ENCODE measurements at places on chromosomes 13 and 19.

DNA sequence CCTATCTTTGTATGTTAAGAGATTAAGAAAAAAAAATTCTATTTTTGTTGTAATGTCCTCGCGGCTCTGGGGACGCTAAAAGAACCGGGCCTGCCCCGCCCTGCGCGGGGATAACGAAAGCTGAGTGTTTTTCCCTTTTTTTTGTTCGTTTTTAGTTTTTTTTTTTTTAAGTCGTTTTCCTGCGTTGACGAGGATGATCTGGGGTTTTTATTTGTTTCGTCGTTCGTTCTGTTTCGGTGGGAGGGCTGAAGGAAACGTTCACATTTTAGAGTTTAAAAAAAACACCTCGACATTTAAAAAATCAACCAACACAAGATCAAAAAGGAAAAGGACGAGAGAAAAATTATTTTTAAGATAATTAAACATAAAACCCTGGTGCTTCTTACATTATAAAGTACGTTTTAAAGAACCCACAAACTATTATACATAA is 5.6 kb downstream of the LYL1 start:
- peaks cover 42% of the 10 kb centered on the region for H3K4me1 ChIP-seq
- H3K27ac ChIP-seq: no peak overlapping the region
- DNase-seq: no peak
- no peaks in the 10 kb centered on the region for H3K27me3 ChIP-seq

GRCh38 chr13:98890186-98890585 is 87.7 kb downstream of the DOCK9 start:
- peaks cover 3% of the 10 kb centered on the region for H3K36me3 ChIP-seq
- H3K27ac ChIP-seq: no peak overlapping the region
- no peak overlapping the region for H3K4me3 ChIP-seq

GRCh38 chr13:34833562-34834182 is 108.4 kb upstream of the NBEA start:
- DNase-seq: no peak
- no peak overlapping the region for H3K27ac ChIP-seq
- H3K4me1 ChIP-seq: no peaks in the 10 kb centered on the region
- no peaks in the 10 kb centered on the region for H3K36me3 ChIP-seq

DNA sequence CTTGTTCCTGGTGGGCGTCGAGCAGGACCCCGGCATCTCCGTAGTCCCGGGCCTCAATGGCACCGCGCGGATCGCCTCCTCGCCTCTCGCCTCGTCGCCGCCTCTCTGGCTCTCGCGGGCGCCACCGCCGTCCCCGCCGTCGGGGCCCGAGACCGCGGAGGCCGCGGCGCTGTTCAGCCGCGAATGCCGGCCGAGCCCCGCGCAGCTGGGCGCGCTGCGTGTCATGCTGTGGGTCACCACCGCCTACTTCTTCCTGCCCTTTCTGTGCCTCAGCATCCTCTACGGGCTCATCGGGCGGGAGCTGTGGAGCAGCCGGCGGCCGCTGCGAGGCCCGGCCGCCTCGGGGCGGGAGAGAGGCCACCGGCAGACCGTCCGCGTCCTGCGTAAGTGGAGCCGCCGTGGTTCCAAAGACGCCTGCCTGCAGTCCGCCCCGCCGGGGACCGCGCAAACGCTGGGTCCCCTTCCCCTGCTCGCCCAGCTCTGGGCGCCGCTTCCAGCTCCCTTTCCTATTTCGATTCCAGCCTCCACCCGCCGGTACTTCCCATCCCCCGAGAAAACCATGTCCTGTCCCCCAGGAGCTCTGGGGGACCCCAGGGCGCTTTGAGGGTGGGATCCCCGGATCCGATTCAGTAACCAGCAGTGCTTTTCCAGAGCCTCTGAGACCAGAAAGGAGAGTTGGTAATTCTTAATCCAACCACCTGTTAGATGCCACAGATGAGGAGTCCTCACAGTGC is 885 bp downstream of the MLNR start:
- no peak overlapping the region for H3K27ac ChIP-seq
- H3K4me1 ChIP-seq: no peaks in the 10 kb centered on the region
- peaks cover 7% of the 10 kb centered on the region for H3K27me3 ChIP-seq
- no peak for DNase-seq

DNA sequence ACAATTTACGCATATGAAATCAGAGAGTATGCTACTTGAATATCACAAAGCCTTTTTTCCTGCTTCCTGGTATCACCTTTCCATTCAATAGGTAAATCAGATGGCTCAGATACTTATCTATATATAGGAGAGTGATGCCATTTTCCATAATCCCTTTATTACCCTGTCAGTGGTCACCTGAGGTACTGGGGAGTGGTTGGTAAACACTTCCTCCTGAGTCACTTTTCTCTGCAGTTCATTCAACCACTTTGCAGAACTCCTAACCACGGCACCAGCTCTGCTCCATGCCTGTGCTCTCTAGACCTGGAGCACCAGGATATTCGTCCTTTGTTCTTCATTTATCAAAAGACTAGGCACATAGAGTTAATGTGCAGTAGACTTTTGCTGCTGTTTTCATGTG is 748.5 kb upstream of the KLHL1 start:
- H3K36me3 ChIP-seq: no peaks in the 10 kb centered on the region
- DNase-seq: no peak
- no peak overlapping the region for H3K4me3 ChIP-seq
- no peaks in the 10 kb centered on the region for H3K27me3 ChIP-seq
- no peaks in the 10 kb centered on the region for H3K4me1 ChIP-seq

- H3K36me3 ChIP-seq: peaks cover 37% of the 10 kb centered on the region
- H3K4me3 ChIP-seq: peak overlapping the region; percentile 81
- DNase-seq: no peak
- H3K27ac ChIP-seq: peak overlapping the region; percentile 82
- peaks cover 2% of the 10 kb centered on the region for H3K4me1 ChIP-seq
- no peaks in the 10 kb centered on the region for H3K27me3 ChIP-seq
Observed at GRCh38 chr19:49592486-49593232, 1.7 kb downstream of the PRR12 start.

DNA sequence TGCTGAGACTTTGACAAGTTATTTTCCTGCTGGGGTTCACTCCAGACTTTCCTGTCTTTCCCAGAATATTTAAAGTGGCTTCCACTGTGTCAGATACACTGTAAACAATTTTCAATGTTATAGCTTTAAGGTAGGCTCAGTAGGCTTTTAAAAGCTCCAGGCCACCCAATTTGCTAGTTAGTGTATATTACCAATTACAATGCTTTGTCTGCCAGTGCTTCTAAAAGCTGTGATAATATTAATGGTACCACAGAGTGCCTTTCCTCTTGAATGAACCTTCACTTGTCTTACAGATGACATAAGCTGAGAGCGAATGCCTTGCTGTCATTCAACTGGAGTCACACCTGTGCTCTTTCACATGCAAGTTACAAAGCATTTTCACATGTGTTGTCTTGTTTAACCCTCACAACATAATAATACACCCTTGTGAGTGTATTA is 239.7 kb upstream of the HTR2A start:
- no peak overlapping the region for H3K4me3 ChIP-seq
- DNase-seq: no peak
- no peaks in the 10 kb centered on the region for H3K36me3 ChIP-seq
- H3K4me1 ChIP-seq: no peaks in the 10 kb centered on the region
- no peak overlapping the region for H3K27ac ChIP-seq

GRCh38 chr13:100803091-100803490 is 128.5 kb upstream of the TMTC4 start:
- H3K27me3 ChIP-seq: no peaks in the 10 kb centered on the region
- no peak overlapping the region for H3K27ac ChIP-seq
- no peaks in the 10 kb centered on the region for H3K36me3 ChIP-seq
- no peaks in the 10 kb centered on the region for H3K4me1 ChIP-seq
- DNase-seq: no peak

DNA sequence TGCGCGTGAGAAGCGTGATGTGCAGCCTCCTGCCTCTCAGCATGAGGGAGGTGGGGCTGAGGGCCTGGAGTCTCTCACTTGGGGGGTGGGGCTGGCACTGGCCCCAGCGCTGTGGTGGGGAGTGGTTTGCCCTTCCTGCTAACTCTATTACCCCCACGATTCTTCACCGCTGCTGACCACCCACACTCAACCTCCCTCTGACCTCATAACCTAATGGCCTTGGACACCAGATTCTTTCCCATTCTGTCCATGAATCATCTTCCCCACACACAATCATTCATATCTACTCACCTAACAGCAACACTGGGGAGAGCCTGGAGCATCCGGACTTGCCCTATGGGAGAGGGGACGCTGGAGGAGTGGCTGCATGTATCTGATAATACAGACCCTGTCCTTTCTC is 8.7 kb downstream of the CD177 start:
- no peaks in the 10 kb centered on the region for H3K4me1 ChIP-seq
- H3K4me3 ChIP-seq: no peak overlapping the region
- H3K27me3 ChIP-seq: no peaks in the 10 kb centered on the region
- no peak overlapping the region for H3K27ac ChIP-seq

- no peak overlapping the region for H3K4me3 ChIP-seq
- no peak overlapping the region for H3K27ac ChIP-seq
- H3K27me3 ChIP-seq: no peaks in the 10 kb centered on the region
- DNase-seq: peak; percentile 27
Observed at GRCh38 chr13:51913421-51914136, 51.8 kb downstream of the CCDC70 start.

DNA sequence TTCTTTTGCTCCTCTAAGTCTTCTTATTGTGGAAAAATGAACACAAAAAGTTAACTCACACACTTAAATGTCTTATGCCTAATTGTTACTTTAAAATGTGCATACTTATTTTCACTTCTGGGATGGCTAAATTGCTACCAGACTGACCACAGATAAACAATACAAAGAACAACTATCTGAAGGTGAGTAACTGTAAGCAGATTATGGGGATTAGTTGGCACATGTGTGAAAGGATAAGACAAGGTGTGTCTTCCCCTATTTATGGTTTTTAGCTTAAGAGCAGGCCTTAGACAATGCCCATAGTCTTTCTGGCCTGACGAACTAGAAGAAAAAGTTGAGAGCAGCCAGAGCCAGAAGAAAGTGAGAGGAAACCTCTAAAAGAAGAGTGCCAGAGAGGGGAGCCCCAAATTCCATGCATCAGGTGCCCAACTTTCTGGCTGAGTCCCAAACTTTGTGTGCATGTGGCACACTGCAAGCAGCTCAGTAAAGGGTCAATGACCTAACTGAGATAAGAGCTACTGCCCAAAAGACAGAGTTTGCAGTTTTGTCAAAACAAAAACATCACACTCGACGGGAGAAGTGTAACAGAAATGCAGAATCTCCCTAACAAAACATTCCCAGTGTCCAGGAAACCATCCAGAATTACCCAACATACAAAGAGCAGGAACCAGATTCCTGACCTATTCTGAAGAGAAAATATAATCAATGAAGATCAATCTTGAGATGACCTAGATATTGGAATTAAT is 375.4 kb downstream of the KCNRG start:
- no peaks in the 10 kb centered on the region for H3K27me3 ChIP-seq
- H3K4me3 ChIP-seq: no peak overlapping the region
- no peak overlapping the region for H3K27ac ChIP-seq
- no peaks in the 10 kb centered on the region for H3K4me1 ChIP-seq

DNA sequence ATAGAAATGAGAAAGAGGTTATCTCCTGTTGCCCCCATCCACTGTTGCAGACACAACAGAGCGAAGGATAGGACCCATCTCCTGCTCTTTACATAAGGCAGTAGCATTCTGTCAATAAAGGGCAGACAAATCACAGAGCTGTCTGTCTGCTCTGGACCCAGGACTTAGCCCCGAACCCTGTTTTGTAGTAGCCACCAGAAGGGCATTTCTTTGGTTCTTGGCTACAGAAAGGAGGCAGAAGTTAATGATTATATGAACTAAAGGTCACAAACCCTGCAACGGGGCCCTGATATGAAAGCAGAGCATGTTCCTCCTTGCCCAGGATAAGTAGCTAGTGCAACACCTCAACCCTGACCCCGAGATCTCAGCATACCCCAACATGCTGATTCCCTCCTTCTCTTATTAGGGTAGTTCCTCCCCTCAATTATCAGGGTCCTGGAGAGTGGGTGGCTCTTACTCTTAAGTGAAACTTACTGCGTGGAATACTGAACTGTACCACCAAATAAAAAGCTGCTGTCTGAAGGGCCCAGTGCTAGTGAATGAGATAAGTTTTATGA is 680.4 kb upstream of the SPRY2 start:
- no peak overlapping the region for H3K4me3 ChIP-seq
- no peaks in the 10 kb centered on the region for H3K27me3 ChIP-seq
- no peaks in the 10 kb centered on the region for H3K4me1 ChIP-seq
- H3K27ac ChIP-seq: no peak overlapping the region
- no peak for DNase-seq
- no peaks in the 10 kb centered on the region for H3K36me3 ChIP-seq

- H3K4me1 ChIP-seq: no peaks in the 10 kb centered on the region
- H3K4me3 ChIP-seq: no peak overlapping the region
- H3K27ac ChIP-seq: no peak overlapping the region
- H3K27me3 ChIP-seq: no peaks in the 10 kb centered on the region
- H3K36me3 ChIP-seq: no peaks in the 10 kb centered on the region
Observed at GRCh38 chr19:33568706-33569105, 47.1 kb upstream of the PEPD start.

GRCh38 chr13:113109151-113110047 is 3.8 kb downstream of the F7 start:
- no peak overlapping the region for H3K27ac ChIP-seq
- DNase-seq: no peak
- peaks cover 11% of the 10 kb centered on the region for H3K27me3 ChIP-seq
- H3K4me3 ChIP-seq: peak overlapping the region; percentile 53

- H3K4me3 ChIP-seq: no peak overlapping the region
- no peaks in the 10 kb centered on the region for H3K4me1 ChIP-seq
- H3K27ac ChIP-seq: peak overlapping the region; percentile 1
- H3K36me3 ChIP-seq: peaks cover 7% of the 10 kb centered on the region
- no peaks in the 10 kb centered on the region for H3K27me3 ChIP-seq
- DNase-seq: no peak
Observed at GRCh38 chr19:7262470-7262869, 31.7 kb downstream of the INSR start.

All from ascending aorta (tissue), 2 donors.